ENCODE measurements at places on chromosomes 1 and 21.

GRCh38 chr1:2166254-2166653 is 28.3 kb downstream of the FAAP20 start:
- DNase-seq, result no peak
- H3K27ac ChIP-seq, result no peak overlapping the region
- no peaks in the 10 kb centered on the region for H3K27me3 ChIP-seq
- no peaks in the 10 kb centered on the region for H3K4me1 ChIP-seq
- H3K36me3 ChIP-seq, result no peaks in the 10 kb centered on the region

GRCh38 chr21:38499296-38499695 is 1.0 kb upstream of the ERG start:
- no peak overlapping the region for H3K4me3 ChIP-seq
- H3K36me3 ChIP-seq, result no peaks in the 10 kb centered on the region
- peak overlapping the region; percentile 69 for H3K27ac ChIP-seq
- H3K4me1 ChIP-seq, result peaks cover 2% of the 10 kb centered on the region
- H3K27me3 ChIP-seq, result no peaks in the 10 kb centered on the region

GRCh38 chr1:21341022-21341421 is 50.8 kb upstream of the ECE1 start:
- peaks cover 29% of the 10 kb centered on the region for H3K4me1 ChIP-seq
- H3K27me3 ChIP-seq, result no peaks in the 10 kb centered on the region
- no peaks in the 10 kb centered on the region for H3K36me3 ChIP-seq
- H3K27ac ChIP-seq, result peak overlapping the region; percentile 94

DNA sequence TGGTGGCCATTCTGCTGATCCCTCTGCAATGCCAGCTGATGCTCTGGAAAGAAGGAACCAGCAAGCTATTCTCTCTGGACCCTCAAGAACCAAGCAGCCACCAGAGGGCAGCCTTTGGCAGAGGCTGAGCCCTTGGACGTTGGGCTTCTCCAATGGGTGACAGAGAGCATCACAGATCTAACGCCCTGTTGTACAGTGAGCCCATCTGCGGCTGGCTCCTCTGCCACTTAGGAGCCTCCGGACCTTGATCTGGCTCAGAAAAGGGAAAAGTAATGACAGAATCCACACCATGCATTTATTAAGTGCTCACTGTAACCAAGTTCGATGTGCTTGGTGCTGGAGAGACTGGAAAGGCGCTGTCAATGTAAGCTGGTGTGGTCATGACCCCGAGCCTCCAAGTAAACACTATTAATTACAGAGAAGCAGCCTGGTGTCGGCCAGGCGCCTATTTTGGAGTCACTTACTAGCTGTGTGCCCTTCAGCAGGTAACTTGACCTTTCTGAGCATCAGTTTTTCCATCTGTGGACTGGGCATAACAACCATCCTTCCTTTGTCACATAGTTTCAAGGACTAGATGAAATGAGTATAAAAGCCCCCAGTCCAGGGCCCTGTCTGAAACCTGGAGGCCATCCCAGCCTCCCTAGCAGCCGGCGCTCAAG is 34.9 kb downstream of the ECE1 start:
- H3K36me3 ChIP-seq, result peaks cover 5% of the 10 kb centered on the region
- H3K27me3 ChIP-seq, result no peaks in the 10 kb centered on the region
- H3K4me1 ChIP-seq, result peaks cover 1% of the 10 kb centered on the region
- peak; percentile 93 for DNase-seq
- peak overlapping the region; percentile 64 for H3K27ac ChIP-seq
